ENCODE measurements at places on chromosomes 2 and 18.

GRCh38 chr2:62736899-62737559 lies 31.5 kb downstream of the EHBP1 start:
- no peak for DNase-seq

- no peak for DNase-seq
Measured at GRCh38 chr2:196079052-196079451, 10.4 kb upstream of the DNAH7 start.

DNA sequence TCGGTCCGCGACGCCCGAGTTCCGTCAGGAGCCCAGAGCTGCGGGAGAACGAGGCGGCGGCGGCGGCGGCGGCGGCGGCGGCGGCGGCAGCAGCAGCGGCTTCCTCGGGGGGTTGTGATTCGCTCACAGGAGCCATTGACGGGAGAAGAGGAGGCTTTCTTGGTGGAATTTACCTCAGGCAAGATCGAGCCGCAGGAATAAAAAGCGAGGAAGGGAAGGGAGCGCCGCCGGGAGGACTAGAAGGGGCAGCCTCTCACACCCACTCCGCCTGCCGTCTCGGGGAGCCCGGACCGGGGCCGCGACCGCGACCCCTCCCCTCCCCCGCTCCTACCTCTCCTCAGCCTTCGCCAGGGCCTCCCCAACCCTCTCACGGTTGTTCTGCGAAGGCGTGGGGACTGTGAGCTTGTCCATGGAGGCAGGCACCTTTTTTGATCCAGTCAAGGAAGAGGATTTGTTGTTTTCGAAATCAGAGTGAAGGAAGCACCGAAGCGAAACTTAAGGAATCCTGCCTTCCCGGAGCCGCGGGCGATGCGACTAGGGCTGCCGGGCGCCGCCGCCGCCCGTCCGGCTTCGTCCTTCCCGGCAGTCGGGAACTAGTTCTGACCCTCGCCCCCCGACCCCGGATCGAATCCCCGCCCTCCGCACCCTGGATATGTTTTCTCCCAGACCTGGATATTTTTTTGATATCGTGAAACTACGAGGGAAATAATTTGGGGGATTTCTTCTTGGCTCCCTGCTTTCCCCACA lies 506 bp downstream of the BMPR2 start:
- no peak for DNase-seq

- DNase-seq, result no peak
Measured at GRCh38 chr2:70069049-70069448, 18.2 kb upstream of the PCBP1 start.

DNA sequence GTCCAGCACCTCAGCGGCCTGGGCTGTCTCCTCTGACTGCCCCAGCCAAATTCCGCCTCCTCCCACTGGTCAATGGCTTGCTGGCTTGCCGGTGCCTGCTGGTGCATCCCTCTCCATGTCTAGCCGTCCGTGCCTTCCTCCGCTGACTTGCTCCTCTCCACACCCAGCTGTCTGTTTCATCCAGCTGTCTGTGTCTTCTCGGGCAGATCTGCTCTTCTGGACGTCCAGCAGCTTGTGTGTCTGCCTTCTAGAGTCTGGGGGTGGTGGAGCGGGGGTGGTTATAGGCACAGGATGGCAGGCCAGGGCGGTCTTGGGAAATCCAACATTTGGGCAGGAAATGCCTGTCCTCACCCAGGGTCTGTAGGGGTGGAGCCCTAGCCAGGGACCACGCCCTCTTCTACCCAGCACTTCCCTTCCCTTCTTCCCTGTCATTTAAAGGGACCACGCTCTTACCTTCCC lies 369.2 kb downstream of the GALNT13 start:
- no peak for DNase-seq

- DNase-seq, result no peak
Measured at GRCh38 chr2:236825989-236826510, 256.4 kb downstream of the ACKR3 start.

DNA sequence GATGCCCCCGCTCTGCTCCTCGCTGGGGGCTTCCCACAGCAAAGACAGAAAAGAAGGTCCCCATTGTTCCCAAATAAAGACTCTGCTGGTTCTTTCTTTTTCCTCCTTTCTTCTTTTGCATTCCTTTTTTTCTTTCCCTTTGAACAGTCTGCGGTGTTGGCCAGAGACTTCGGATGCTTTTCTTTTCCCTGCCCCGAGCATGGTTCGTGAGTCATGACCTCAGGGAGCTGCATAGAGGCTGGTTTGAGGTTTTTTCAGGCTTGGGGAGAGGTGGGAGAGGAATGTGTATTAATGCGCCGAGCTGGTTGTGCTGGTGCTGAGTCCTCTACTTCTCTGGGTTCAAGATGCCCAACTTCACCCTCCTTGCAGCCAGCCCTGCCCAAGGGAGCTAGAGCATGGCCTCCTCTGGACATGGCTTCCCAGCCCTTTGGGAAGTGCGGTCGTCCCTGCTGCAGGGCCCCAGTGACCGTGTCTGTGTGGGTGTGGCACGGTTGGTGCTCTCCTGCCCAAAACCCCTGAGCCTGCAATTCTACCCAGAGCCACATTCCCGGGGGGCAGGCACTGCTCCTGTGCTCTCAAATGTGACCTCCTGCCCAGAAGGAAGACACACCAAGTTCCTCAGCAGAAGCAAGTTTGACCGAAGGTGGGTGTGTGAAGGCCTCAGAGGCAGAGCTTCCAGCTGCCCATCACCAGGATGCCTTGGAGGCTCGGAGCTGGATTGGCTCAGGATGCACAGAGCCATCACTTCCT lies 9.0 kb upstream of the ARHGEF4 start:
- DNase-seq, result no peak

DNA sequence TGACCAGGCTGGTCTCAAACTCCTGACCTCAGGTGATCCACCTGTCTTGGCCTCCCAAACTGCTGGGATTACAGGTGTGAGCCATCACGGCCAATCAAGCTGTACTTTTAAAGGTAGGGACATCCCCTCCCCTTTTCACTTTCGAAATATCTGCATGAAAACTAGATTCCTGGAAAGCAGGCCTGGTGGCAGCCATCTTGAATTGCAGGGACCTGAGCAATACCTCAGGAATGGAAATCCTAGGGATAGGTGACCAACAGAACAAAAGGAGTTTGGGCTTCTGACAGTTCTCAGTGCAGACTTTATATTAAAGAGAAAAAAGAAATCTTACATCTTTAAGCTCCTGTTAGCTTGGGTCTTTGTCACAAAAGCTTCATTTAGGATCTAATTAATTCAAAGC lies 62.6 kb downstream of the KLF7 start:
- DNase-seq, result no peak

DNA sequence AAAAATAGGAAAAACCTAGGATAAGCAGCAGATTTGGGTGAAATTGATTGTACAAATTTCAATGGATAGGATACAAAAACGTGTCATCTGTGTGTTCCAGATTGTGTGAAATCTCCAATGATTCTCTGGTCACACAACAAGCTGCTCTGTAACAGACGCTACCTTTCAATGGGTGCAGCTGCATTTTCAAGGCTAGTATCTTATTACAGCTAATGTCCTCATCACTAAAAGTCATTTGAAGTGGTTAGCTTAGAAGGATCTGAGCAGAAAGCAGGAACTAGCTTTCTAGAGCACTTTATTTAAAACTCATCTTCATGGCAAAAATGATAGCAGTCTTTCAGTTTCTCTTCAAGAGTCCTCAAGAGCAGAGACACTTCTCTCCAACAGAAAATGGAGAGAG lies 364.6 kb downstream of the LRP1B start:
- no peak for DNase-seq

GRCh38 chr2:69166812-69167468 lies 154.0 kb downstream of the ANTXR1 start:
- DNase-seq, result no peak

DNA sequence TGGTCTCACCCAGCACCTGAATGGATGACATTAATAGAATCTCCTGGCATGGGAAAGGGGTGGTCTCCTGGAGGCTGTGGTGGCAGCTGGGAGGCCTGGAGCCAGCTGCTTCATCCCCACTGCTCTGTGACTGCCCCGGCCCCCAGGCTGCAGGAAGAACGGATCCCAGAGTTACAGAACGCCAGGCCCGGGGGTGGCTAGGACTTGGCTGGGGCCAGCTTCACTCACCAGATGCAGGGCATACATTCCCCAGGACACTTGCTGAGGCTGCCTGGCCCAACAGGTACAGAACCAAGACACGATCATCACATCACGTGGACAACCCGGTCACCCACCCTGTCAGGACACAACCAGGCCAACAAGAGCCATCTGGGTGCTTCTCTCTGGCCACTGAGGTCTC lies 178.6 kb upstream of the SALL3 start:
- no peak for DNase-seq

DNA sequence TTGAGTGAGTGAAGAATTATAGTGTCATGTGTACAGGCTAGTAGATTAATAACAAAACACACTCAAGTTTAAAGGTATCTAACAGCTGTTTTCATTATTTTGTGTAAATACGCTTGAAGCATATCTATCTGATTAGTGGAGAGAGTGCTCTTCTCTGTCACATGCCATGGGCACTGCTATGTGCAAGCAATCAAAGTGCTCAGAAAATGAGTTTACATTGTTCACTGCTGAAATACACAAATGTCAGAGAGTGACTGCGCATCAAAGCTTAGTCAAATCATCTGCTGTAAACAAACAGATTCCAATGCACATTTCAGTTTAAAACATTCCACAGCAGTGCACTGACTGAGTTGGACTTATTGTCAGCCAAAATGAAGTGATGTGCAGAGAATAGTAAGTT lies 423.4 kb downstream of the ZEB2 start:
- no peak for DNase-seq

DNA sequence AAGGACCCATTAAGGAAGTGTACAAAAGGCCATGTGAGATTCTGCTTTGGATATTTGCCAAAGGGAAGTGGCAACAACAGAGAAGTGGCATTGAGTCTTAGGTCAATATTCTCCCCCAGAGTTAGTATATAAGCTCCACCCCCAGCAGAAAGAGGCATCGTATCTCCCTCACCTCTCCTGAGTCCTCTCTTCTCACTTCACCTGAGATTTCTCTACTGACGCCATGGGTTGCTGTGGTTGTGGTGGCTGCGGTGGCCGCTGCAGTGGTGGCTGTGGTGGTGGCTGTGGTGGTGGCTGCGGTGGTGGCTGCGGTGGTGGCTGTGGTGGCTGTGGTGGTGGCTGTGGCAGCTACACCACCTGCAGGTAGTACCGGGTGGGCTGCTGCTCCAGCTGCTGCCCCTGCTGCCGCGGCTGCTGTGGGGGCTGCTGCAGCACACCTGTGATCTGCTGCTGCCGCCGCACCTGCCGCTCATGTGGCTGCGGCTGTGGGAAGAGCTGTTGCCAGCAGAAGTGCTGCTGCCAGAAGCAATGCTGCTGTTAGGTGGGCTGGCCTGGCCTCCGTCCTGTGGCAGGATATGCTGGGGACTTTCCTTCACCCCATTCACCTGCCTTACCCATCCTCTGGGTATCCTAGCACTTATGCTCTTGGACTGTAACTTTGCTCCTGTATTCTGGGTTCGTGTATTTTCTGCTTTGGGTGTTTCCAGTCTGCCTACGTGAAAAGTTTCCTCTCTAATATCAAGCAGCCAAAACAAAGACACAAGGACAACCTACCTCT lies 5.9 kb downstream of the SCYGR3 start:
- no peak for DNase-seq

DNA sequence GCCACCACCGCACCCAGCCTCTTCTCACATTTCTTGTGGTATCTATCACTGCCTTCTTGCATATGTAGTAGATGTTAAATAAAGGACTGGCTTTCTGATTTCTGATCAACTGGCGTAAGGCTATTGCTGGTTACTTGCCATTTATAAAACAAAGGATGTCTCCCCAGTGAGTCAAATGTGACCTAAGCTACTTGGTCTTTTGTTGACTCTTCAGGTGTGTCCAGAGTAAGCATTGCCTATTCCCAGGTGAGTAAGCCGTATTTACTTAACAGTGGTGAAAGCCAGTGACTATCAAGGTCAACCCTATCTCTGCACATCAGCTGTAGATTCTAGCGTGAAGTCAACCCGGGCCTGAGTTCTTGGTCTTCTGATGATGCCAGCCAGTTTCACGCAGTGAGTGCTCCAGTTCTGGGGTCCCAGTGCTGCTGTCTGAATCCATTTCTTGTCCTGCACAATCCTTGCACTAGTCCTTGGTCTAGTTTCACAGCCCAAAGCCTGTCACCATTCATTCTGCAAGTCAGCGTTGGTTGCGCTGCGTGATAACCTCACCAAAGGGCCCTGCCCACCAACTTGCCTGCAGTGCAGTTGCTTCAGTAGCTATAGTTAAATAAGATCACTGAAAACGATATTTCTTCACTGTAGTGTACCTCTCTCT lies 120.2 kb downstream of the GBX2 start:
- DNase-seq, result no peak

GRCh38 chr18:49274188-49274714 lies 186.2 kb downstream of the DYM start:
- no peak for DNase-seq

- DNase-seq, result no peak
Measured at GRCh38 chr2:239263669-239264491, 136.9 kb downstream of the HDAC4 start.

Data from 8988T (cell line).